CD8-positive, alpha-beta T cell (primary cell): ENCODE measurements at places on chromosomes 1 and 21.

GRCh38 chr21:42324896-42325295, 9.7 kb upstream of the TFF3 start:
- DNase-seq = no peak

GRCh38 chr1:6651909-6652308, 27.2 kb downstream of the THAP3 start:
- DNase-seq = no peak

GRCh38 chr1:68478662-68479061, 18.2 kb downstream of the DEPDC1 start:
- DNase-seq = no peak

DNA sequence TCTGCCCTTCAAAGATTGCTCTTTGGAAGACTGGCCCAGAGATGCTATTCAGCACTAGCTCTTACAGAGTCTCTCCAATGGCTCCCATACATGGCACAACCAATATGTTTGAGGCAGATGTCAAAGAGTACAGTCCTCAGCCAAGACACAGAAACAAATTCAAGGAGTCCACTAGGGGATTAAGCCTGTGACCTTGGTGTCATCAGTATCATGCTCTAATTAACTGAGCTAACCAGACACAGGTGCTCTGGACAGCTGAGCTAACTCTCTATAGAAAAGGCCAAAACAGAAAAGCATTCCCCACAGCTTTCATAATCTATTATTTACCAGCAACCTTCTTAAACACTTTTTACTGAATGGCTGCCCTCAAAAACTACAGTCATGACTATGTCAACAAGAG, 666.0 kb upstream of the PLXNA2 start:
- no peak for DNase-seq

- DNase-seq = no peak
These were observed 17.5 kb upstream of the TTC22 start for GRCh38 chr1:54818461-54819194.

- DNase-seq = no peak
These were observed 220.1 kb downstream of the ST6GALNAC3 start for GRCh38 chr1:76294482-76295194.

DNA sequence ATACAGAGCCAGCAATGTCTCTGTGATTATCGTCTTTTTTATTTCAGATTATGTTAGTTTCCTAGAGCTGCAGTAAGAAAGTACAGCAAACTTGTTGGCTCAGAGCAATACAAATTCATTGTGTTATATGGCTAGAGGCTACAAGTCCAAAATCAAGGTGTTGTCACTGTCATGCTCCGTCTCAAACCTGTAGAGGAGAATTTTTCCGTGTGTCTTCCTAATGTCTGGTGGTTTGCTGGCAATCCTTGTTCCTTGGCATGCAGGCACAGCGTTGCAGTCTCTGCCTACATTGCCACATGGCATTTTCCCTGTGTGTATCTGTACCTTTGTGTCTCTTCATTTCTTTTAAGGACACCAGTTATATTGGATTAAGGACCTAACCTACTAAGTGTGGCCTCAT, 244.4 kb downstream of the LRRIQ3 start:
- no peak for DNase-seq

DNA sequence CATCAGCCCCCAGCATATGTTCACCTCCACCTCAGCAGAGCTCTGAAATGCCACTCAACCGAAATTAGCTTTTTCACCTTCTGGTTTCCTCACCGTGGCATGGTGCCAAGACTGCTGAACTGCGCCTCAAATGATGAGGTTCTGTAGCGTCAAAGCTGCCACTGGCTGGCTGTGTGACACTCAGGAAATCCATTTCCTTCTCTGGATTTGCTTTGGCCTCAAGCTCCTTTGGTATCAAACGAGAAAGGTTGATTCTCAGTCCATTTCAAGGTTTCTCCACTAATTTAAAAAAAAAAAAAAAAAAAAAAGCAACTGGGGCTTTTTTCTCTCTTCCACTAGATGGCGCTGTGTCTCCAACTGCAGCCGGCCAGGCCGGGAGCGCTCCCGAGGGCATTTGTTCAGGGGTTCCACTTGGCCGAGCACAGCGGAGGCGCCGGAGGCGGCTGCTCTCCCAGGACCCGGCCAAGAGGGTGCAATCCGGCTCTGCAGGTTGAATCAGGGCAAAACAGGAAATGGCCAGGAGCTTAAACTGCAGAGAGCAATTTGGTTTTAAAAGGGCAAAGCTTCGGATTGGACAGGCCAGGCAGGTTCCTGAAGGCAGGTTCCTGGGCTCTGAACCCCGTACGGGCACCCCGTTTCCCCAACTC, 26.5 kb upstream of the PLA2G2C start:
- DNase-seq = peak; percentile 51

DNA sequence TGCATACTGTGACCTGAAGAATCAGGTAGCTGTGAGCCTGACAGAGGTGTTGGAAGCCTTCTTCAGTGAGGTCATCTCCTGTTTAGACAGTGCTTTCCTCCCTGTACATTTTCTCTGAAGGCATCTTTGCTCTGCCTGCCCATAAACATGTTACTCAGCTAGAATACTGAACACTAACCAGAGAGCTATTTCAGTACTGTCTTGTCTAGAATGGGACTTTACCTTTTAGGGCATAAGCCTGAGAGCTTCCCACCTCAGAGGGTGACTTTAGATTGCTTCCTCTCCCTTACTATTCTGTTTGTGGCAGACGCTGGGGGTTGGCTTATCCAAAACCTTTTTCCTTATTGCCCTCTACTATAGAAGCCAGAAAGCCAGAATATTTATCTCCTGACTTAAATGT, 23.3 kb upstream of the ZNF326 start:
- no peak for DNase-seq

- DNase-seq = no peak
These were observed at the start of gene KPRP for GRCh38 chr1:152757747-152758146. TSS of gene KPRP (plus strand) at chr1:152758025. CDS start at chr1:152759589, 1,564 bp downstream.

- DNase-seq = no peak
These were observed 3.7 kb downstream of the LEFTY2 start for GRCh38 chr1:225937048-225937968.

DNA sequence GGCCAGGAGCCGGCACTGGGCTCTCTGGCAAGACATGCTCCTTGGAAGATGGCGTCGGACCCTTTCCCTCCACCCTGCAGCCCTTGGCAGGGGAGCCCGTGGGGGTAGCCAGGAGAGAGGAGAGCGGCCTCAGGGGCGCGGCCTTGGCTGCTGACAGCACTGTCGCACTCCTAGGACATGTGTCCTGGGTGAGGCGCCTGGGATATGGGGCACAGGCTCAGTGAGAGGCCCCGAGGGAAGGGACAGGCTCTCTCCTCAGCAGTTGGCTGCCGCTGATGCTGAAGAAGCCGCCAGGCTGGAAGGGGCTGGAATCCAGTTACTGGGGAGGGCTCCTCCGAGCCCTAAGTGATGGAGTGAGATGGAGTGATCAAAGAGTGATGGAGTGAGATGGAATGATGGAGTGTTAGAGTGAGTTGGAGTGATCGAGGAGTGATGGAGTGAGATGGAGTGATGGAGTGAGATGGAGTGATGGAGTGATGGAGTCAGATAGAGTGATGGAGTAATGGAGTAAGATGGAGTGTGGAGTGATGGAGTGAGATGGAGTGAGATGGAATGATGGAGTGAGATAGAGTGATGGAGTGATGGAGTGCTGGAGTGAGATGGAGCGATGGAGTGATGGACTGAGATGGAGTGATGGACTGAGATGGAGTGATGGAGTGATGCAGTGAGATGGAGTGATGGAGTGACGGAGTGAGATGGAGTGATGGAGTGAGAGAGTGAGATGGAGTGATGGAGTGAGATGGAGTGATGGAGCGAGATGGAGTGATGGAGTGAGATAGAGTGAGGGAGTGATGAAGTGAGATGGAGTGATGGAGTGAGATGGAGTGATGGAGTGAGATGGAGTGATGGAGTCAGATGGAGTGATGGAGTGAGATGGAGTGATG, 27.6 kb upstream of the PKP1 start:
- peak; percentile 9 for DNase-seq

DNA sequence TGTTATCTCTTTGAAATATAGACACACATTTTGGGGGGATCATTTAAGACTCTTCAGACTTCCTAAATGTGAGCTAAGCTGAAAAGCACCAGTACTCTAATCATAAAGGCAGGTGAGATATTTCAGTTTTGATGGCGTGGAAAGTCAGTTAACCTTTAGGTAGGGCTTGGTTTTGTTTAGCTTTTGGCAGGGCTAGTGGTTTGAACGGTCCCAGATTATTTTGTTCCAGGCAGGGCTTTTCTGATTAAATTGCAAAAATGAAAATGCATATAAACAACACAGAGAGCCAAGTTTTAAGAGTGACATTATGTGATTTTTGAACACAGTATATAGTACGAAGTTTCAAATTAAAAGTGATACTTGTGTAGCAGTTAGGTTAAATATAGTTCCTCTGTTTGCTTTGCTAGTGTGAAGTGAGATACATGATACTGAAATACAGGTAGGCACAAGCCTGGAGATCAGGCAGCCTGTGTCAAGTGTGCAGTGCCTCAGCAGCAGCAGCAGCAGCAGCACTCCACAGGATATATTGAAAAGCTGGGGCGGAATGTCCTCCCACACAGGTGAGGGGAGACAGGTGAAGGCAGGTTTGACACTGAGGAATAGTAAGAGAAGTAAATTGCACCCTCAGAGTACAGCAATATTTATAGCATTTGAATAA, 47.4 kb downstream of the CAMTA1 start:
- no peak for DNase-seq

GRCh38 chr1:200628223-200628881, 7.8 kb upstream of the KIF14 start:
- no peak for DNase-seq

DNA sequence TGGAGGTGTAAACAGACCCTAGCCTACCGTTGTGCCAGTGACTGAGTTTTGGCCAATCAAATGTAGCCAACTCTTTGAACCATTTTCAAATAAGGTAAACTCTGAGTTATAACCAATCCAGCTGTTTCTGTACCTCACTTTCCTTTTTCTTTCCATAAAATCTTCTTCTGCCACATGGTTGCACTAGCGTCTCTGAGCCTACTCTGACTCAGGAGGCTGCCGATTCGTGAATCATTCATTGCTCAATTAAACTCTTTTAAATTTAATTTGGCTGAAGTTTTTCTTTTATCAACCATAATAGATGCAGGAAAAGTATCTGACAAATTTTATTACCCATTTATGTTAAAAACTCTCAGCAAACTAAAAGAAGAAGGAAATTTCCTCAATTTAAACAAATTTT, 111.5 kb upstream of the LYPLAL1 start:
- DNase-seq = no peak

GRCh38 chr1:245181158-245181517, 26.4 kb downstream of the KIF26B start:
- DNase-seq = no peak

GRCh38 chr1:230836793-230837192, 31.5 kb downstream of the C1orf198 start:
- no peak for DNase-seq
